ENCODE measurements at places on chromosomes 2 and 18.

- DNase-seq = no peak
Observed at GRCh38 chr2:68222287-68222686, 30.0 kb downstream of the PPP3R1 start.

DNA sequence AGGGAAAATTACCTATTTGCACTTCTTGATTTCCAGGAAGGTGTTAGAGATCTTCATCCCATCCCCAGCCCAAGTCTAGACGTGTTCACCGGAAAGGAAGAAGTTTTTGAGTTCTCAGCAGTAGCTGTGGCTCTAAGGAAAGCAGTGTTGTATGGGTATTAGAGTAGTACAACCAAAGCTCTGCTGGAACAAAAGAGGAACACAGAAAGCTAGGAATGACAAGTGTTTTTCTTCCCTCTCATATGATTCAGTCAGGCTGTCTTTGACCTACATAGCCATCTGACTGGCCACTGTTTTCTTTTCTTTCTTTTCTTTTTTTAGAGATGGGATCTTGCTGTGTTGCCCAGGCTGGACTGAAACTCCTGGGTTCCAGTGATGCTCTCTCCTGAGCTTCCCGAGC is 82.7 kb upstream of the SLC39A10 start:
- DNase-seq = no peak

DNA sequence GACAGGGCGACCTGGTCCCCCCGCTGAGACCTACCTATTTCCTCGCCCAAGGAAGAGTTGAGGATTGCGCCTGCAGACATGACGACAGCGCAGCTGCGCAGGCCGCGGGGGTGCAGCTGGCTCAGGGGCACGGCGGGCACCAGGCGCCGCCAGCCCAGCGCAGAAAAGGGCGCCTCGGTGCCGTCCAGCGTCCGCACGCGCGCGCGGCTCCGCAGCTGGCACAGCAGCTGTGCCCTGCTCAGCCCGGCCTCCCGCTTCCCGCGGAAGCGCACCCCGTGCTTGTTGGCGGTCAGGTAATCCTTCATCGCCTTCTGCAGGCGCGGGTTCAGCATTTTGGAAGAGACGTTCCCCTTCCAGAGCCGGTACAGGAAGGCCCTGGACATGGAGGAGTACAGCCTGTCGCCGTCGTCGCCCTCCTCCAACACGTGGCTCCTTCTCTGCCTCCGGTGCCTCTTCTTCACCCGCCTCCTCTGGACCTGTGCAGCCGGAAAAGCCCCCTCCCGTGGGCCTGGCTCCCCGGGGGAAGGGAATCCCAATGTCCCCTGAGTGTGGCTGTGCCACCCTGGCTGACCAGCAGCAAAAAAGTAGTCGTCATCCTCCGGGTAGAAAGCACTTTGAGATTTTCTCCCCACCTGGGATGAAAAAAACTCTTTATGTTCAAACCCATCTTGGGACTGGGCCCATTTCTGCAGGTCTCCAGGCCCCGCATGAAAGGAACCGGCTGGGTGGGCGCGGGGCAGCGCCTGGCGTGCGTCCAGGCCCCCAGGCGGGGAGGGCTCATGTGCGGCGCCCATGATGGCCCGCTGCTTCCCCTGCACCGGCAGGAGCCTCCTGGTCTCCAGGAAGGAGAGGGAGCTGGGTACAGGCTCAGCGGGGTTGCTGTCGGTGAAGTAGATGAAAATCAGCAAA is 42.7 kb downstream of the ST6GAL2 start:
- no peak for DNase-seq

GRCh38 chr2:44906972-44907371 is 34.5 kb upstream of the SIX3 start:
- no peak for DNase-seq

DNA sequence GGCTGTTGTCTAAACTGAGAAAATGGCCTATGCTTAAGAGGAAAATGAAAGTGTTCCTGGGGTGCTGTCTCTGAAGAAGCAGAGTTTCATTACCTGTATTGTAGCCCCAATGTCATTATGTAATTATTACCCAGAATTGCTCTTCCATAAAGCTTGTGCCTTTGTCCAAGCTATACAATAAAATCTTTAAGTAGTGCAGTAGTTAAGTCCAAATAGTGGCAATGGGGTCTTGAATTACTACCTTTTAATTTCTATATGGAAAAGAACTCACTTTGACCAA is 13.8 kb upstream of the ALLC start:
- no peak for DNase-seq

- no peak for DNase-seq
Observed at GRCh38 chr2:61660511-61661388, 122.6 kb upstream of the XPO1 start.

DNA sequence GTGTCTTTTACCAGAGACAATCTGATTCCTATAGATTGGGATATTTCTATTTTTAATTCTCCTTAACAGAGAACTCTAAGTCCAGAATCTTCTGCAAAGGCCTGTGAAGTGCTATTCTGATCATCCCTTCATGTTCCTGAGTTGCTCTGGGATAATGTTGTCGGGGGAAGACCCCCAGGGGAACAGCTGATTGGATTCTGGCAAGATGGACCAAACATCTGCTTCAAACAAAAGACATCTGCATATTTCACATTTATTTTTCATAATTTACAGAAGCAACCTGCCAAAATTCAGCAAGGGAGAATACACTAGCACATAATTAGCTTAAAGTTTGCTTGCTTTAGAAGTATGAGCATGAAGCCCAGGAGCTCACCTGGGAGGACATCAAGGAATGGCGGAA is 116.0 kb upstream of the ETAA1 start:
- DNase-seq = no peak
